ENCODE measurements at places on chromosomes 6 and 20.
A peak's percentile ranks its signal among the peaks of the same experiment; 100 is the strongest.

- no peak for DNase-seq
Observed at GRCh38 chr20:42594011-42594410, 595.7 kb downstream of the PTPRT start.

- DNase-seq, result no peak
Observed at GRCh38 chr6:15580326-15580725, 82.5 kb downstream of the DTNBP1 start.

- no peak for DNase-seq
Observed at GRCh38 chr6:14135893-14136539, 18.4 kb downstream of the CD83 start.

DNA sequence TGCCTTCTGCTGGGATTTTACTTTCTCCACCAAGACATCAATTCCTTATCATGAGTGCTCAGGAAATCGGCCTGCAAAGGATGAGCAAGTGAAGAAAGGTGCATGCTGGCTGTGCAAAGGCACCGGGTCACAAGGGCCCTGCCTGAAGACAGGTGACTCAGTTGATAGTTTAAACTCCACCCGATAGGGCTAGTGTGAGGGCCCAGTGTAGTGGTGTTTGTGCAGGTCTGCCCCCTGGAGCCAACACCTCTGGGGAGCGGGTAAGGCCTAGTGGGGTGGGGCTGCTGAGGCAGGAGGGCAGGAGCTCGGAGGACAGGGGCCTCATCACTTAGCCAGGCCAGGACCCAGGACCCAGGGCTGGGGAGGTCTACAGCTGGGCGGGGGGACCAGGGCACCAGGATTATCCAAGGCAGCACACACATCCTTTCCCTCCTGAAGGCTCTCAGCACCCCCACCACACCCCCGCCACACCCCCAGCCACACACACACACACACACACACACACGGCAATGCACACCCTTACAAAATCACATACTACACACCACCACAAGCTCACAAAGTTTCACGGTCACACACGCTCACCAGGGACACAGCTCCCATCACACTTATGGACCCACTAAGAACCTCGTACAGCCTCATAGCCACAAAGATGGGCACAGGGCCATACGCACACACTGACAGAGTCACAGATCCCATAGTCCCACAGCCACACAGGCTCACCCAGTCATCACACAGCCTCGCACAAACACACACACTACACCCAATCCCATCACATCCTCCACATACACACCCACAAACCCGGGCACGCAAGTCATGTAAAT is 75.4 kb downstream of the GRM4 start:
- no peak for DNase-seq

- no peak for DNase-seq
Observed at GRCh38 chr6:53484476-53485280, 60.2 kb downstream of the GCLC start.

- DNase-seq, result no peak
Observed at GRCh38 chr6:117840541-117840983, 66.5 kb upstream of the SLC35F1 start.

GRCh38 chr6:113776998-113777397 is 80.1 kb upstream of the MARCKS start:
- DNase-seq, result no peak

- DNase-seq, result peak; percentile 53
Observed at GRCh38 chr6:117265410-117266256, at the start of gene VGLL2. TSS of gene VGLL2 (plus strand) at chr6:117265558. CDS start at chr6:117265764, 206 bp downstream.

GRCh38 chr6:33356295-33356694 is 35.3 kb upstream of the KIFC1 start:
- DNase-seq, result no peak

DNA sequence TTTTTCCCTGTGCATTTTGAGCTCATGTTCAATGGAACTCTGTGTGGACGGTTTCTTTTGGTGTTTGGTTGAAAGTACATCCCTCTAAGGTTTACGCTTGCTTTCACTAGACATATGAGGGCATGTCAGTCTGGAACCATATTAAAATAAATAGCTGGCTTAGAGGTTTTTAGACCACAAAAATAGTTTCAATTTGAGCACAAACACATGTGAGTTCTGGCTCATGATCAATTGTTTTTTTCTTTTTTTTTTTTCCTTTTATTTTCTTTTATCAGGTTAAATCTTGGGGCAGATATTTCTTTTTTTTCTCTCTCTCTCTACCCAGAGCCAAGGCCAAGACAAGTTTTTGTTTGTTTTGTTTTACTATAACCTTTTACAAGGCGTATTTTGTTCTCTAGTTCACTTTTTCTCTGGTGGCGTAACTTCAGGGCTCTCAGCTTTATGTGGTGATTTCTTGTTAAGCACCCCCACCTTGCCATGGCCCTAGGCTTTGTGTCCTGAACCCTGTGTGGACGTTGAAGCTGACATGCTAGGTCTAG is 92.9 kb downstream of the SHLD1 start:
- DNase-seq, result no peak

DNA sequence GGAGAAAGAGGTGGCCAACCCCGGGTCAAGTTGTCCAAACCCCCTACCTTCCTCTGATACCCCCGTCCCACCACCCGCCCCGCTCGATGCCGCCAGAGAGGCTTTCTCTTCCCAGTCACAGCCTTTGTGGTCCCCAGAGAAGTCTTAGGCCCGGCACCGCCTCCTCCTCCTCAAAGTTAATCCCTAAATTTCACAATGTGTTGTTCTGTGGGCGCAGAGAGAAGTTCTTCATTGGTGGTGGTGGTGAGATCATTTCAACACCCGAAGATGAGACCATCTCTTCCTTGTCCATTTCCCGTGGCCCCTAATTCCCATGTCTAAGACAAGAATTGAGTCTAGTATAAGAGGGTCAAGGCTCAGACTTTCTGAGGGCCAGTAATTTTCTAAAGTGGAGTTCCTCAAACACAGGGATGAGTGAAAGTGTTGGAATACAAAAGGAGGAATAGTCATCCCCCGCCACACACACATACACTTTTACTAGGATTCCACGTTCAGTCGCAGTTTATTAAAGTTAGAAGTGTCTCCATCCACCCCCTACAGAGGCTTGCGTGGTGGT is 10.4 kb downstream of the TRIM31 start:
- no peak for DNase-seq

- DNase-seq, result peak; percentile 54
Observed at GRCh38 chr20:1108437-1108920, 9.9 kb upstream of the PSMF1 start.

DNA sequence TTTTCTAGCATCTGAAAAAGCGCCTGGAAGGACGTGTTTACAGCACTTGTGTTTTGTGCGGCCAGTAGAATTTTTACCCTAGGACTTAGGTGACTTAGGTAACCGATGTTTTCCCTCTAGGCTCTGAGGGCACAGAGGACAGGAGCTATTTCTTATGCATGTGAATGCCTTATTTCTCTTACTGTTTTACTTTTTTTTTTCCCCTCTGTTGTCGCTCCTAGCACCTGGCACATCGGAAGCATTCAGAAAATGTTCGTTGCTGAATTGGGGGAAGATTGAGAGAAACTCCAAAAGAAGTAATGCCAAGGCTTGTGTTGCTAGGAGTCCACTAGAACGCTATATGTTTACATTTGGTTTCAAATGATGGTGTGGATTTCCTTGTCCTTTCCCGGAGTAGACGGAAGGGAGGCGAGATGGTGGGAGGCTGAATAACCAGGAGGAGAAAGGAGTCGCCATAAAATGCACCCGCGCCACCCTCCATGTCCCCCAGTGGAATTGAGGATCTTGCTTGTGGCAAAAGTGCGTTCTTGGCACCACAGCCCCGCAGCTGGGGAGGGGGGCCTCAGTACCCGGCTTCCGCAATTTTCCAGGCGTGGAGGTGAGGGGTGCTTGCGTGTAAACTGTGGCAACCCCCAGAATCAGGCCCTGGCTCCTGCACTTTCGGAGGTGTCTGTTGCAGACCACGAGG is 6.9 kb downstream of the OLIG3 start:
- no peak for DNase-seq

GRCh38 chr20:48898210-48898609 is 23.3 kb upstream of the ARFGEF2 start:
- DNase-seq, result no peak

DNA sequence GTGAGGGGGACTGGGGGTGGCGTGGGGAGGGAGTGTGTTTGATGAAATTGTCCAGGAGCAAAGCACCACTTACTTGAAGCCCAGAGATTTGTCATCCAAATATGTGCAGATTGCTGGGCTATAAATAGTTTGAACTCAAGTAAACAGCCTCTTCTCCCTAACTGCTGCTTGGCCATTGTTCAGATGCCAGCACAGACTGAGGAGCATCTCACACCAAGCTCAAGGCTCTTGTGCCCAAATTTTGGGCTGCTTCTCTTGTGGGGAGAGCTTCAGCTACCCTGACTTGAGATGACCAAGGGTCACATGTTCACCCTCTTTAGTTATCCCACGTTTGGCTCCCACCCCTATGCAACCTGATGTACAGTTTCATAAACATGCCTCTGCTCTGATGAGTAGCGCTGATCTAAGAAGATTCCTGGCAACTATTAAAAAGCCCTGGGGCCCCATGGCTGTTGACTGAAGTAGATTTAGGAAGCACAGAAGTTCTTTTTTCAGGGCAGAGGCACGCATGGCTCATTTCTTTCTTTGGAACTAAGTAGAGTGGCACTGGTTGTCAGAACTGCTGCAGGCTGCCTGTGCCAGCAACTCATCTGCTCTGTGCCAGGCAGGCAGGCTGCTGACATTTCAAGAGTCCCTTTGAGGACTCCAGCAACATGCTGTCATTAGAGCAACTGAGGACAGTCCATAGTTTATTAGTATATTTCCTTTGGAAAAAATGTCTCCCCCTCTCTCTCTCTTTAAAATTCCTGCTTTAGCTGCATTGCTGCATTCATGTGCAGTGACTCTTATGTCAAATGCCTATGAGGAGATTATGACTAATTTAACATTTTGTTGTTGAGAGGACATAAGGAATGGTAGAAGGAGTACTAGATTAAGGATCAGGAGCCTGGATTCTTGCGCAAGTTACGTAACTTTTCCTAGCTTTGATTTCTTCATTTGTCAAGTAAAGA is 9.6 kb upstream of the PKIG start:
- DNase-seq, result peak; percentile 62

GRCh38 chr6:7671581-7671980 is 54.3 kb upstream of the BMP6 start:
- DNase-seq, result no peak

DNA sequence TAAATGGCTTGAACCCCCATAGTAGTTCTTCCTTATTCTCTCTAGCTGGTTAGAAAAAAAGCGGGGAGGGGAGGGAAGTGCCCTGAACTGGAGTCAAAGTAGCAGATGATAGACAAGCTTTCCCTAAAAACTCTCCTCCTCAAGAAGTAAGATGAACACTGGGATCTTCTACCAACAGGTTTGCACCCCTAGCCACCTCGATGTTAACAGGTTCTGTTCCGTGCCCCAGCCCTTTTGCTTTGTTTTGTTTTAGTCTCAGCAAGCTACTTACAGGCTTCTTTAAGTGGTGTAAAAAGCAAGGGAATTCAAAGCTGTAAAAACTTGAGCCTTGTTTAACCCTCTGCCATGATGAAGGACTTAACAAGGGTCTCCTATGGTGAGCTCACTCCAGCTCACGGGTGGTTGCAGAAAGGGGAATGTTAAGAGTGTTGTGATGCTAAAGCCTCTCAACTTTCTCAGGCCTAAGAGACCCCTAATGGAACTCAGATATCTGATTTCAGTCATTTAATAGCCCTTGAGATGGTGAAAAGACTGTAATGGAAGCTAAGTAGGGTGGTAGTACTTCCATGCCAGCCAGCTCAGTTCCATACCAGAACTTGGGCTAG is 106.0 kb downstream of the FOXO3 start:
- no peak for DNase-seq

DNA sequence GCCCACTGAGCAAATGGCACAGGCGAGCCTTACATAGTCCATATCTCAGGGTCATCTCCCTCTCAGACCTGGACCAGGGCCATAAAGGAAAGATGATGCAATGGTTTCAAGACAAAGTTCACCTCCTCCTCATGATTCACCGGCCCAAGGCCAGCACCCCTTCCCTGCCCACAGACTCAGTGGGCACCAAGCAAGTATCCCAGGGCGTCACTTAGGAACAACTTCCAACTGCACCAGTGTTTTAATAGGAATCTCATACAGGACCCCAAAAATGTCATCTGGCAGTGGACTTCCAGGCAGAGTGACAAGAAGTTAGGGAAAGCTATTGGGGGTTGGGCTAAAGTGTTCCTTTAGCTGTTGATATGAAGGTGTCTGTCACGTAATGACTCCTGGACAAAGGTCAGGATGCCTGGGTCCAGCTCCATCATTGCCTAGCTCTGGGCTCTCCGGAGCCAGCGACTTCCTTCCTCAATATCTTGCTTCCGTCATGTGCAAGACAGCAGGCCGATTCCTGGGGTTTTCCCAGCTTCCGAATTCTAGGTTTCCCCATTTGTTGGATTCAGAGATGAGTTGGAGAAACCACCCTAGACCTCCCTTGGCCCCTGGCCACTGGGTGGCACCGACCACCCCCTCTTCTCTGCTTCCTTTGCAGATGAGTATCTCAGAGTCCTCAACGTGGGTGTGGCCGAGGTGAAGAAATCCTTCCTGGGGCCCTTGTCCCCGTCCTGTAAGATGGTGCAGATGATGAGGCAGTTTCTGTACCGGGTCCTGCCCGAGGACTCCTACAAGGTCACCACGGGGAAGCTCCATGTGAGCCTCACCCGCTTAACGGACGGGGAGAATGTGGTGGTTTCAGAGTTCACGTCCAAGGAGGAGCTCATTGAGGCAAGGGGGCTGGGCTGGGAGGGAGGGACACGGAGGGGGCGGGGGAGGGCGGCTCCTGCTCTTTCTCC is 21.1 kb downstream of the PNPLA1 start:
- DNase-seq, result no peak

DNA sequence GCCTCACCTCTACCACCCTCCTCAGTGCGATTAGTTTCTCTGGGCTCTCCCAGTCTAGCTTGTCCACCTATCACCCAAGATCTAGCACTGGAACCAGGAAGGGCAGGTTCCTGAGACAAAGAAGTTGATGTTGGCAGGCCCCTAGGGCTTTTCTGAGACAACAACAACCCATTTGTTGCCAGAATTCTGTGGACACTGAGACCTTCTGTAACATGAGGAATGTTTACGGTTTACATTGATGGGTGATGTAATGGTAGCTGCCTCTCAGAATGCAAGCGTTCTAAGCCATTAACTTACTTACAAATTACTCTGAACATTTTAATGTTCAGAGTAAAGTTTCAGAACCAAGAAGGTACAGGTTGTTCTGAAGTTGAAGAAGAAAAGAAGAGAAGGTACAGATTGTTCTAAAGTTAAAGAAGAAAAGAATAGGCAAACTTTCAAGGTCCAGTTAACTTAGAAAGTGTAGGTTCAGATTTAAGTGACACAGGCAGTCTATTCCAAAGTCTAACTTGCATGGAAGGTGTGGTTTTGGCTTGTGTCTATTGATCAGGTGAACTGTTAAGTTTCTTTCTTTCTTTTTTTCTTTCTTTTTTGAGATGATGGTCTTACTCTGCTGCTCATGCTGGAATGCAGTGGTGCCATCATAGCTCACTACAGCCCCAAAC is 3.7 kb upstream of the MED23 start:
- no peak for DNase-seq

- no peak for DNase-seq
Observed at GRCh38 chr20:35497780-35498189, 31.7 kb downstream of the C20orf173 start.

DNA sequence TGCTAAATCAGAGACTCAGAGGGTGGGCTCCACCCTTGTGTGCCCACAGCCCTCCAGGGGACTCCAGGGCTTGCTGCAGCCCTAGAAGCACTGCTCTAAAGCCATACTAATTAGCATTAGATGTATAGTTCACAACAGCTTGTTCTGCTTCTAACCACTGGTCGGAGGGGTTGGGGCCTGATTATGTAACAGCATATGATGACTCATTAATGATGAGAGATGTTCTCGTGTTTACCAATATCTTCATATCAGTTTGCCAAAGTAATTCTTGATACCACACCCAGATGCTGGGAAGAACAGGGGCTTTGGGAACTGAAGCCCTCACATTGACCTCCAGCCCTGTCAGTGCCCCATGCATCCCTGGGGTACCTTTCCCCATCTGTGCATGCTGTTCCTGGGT is 104.1 kb upstream of the FOXA2 start:
- no peak for DNase-seq
